Hypothalamus (tissue), 51 donors: ENCODE measurements at places on chromosomes 6 and 20.

DNA sequence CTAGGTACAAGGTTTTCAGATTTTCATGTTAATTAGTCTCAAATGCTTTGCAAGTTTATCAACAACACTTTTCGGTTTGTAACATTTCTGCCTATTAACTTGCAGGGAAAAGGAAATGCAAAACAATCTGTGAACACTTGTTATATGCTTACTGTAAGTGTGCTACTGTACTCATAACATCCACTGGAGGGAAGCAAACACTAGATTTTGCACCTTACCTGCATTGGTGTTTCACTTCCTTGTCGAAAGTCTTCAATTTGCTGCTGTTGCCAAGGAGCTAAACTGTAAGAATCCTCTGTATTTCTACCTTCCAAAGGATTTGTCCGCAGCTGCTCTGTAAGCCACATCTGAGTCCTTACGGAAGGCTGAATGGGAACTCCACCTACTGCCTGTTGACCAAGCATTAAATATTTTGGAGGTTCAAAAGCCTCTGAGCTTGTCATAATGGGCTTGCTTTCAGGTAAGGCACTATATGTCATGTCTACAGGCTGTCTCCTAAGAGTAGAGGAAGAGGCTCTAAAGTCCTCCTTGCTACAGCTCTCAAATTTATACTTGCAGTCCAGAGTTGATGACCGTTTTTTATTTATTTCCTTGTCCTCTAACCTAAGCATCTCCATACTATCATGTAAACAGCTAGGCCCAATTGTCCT, 17.3 kb downstream of the PLN start:
- no peak for DNase-seq

DNA sequence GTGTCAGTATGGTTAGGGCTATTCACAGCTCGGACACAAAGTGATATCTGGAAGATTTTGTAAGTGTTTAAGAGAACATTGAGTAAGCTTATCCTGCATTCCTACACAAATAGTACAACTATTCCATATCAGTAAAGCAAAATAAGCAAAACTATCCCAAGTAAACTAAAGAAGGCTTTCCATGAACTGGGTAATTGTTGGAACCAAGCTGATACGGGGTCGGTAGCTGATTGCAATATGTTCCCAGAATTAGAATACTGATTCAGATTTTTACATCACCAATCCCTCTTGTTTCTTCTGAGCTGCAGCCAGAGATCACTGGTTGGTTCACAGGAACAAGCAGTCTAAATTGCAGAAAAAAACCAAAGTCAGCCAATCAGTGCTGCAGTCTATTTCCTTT, 54.1 kb downstream of the CDS2 start:
- no peak for DNase-seq

- DNase-seq: no peak
Measured at GRCh38 chr6:70841112-70841511, 115.7 kb downstream of the B3GAT2 start.

DNA sequence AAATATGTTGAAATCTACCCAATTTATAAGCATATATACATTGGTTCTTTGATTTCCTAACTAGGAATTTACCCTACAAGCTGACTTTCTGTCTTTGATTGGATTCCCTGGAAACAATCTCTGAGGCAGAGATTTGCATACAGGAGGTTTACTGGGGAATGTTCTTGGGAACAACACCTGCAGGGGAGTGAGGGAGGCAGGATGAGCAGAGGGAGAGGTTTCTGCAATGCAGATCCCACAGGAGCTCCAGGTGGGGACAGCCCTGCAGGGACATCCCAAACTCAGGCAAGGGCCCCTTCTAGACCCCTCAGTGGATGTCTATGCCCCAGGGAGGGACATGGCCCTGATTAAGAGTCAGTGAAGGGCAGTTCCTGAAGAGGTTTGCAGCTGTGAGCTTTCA, 95.2 kb upstream of the CCDC167 start:
- DNase-seq: no peak

DNA sequence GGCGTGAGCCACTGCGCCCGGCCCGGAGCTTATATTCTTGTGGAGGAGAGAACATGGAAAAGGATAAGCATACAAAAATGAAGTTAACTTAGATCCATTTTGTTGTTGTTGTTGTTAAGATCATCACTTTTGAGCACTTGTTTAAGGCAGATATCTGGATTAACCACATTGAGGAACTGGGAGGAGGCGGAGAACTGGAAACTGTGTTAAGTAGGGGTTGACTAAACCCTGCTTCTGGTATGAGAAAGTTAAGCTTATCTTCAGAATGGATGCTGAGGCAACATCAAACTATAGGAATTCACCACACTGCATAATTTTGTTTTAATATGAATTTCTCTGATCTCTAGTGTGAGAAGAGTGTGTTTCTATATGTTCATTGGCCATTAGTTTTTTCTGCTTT, 57.6 kb downstream of the GCNT2 start:
- DNase-seq: no peak

- no peak for DNase-seq
Measured at GRCh38 chr6:5188646-5189045, 72.1 kb downstream of the LYRM4 start.

GRCh38 chr20:46671866-46672542, 17.2 kb downstream of the TP53RK start:
- no peak for DNase-seq

DNA sequence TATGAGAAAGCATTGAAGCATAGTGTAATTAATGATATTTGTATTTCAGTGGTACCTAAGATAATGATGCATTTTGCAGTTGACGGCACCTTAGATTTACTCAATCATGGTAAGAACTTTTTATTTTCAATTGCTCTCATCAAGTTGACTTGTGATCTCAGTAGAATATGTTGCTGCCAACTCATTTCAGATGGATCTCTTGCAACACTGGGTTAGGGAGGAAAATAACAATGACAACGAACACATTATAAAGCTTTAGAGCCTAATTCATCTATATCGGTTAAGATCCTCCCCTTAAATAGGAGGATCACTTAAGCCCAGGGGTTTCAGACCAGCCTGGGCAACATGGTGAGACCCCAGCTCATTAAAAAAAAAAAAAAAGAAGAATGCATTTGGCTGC, 18.0 kb upstream of the TBC1D22B start:
- no peak for DNase-seq

DNA sequence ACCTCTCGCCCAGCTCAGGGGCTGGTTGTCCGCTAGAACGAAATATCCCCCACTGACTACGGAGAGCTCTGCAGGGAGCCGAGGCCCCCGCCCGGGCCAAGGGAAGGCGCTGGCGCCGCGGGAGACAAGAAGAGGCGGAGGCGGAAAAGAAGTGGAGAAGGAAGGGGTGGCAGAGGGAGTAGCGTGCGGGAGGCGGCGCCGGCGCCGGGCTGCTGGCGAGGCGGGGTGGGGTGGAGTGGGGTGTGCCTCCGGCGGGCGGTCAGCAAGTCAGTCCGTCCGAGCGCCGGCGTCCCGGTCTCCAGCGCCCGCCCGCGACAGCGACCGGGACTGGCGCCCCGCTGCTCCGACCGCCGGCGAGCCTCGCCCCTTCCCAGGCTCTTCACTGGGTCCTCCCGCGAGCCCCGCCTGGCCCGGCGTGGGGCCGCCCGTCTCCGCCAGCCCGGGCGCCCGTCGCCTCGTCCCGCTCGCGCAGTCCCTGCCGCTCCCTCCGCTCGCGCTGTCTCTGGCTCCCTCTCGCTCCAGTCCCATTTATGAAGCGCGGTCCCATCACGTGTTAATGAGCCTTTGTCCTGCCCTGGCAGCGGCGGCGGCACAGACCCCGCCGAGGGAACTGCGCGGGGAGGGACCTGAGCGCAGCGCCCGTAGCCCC, at the start of gene CNR1:
TSS of gene CNR1 (minus strand) at position 504 of the 649 bp plus-strand sequence. CDS start 21,073 bp downstream, outside the sequence.
- no peak for DNase-seq

DNA sequence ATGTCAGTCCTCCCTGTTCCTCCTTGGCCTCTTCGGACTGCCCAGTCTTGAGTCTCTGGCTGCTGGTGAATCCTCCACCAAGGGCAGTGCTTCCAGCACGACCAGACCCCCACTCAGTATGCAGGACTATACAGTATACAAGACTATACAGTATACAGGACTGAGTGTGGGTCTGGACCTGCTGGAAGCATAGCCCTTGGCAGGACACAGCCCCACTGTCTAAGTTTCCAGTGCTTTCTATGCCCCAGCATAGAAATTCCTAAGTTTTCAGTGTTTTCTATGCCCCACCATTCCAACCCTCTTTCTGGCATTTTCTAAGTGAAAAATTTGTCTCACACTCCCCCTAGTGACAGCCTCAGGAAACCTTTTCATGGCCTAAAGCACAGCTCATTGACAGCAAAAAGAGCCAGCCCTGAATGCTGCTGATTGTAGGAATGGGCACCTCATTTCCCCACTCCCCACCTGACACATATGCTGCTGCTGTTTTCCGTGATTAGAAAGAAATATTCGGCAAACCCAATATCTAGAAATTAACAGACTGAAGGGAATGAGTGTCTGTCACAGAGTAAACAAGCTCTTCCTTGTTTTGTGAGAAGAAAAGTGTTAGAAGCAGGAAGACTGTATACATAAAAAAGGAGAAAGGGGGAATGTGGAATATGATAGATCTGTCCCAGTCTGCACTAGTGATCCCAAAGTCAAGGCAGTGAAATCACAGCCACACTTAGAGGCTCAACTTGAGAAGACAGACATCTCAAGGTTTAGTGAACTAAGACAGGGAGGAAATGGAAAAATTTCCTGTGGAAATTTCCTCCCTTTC, 206.9 kb downstream of the IBTK start:
- DNase-seq: peak; percentile 24

GRCh38 chr6:99550046-99550748, 18.3 kb downstream of the CCNC start:
- no peak for DNase-seq

GRCh38 chr6:139395891-139396301, 21.4 kb upstream of the CITED2 start:
- DNase-seq: no peak

DNA sequence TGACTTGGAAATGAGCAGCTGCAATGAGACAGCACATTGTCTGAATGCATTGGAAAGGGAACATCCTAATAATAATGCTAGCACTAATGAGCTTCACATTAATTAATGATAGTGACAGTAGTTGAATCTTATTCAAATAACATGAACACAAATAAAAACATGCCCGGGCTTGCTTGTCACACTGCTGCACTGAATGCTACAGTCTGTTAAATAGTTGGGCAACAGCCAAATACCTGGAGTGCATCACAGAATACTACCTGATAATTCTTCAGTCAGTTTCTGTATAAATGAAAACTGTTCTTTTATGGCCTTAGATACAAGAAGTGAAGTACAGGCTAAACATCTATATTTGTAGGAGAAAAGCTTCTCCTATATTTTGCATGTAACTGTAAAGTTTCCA, 458.7 kb downstream of the RNF144B start:
- no peak for DNase-seq

- no peak for DNase-seq
Measured at GRCh38 chr6:13923527-13924145, 1.1 kb upstream of the RNF182 start.

GRCh38 chr6:170388113-170388512, 81.6 kb downstream of the FAM120B start:
- DNase-seq: no peak

DNA sequence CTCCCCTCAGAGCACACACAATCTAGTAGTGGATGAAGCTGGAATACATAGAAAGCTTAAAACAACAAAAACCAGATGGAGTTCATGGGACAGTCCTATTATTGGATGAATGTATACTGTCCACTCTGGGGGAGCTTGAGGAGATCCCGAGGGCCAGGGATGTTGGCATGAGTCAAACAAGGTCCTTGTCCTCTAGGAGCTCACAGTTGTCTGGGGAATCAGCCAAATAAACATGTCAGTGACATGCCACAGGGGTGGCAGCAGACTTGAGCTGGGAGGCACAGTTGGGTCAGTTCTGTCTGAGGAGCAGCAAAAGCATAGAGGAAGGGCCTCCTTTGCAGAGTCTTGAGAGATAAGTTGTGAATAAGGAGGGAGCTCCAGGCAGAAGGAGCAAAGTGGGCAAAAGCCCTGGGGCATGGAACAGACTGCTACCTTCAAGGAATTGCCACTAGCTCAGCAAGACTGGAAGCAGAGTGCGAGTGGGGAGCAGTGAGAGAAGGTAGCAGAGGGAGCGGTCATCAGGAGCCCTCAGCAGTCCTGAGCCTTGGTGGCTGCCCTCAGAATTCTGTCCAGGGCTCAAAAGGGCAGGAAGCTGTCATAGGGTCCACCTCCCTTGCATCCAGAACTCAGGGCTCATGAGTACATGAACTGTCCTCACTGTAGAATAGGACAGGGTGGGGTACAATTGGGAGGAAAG, 22.1 kb downstream of the L3MBTL1 start:
- DNase-seq: no peak

- no peak for DNase-seq
Measured at GRCh38 chr20:58570204-58570859, 55.1 kb upstream of the APCDD1L start.

DNA sequence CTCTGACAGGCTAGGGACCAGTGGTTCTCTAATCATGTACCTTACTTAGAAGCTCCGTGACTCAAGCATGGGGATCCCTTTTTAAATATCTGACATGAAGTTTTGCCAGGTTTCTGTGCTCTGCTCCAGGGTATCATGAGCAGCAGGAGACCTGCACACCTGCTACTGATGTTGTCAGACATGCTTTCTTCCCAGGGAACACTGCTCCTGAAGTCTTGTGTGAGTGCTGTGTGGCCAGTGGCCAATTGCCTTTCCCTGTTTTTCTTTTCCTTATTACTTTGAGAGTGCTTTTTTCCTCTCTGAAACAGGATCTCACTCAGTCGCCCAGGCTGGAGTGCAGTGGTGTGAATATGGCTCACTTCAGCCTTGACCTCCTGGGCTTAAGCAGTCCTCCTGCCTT, 26.4 kb downstream of the SLX4IP start:
- DNase-seq: no peak

- DNase-seq: no peak
Measured at GRCh38 chr20:57399587-57400155, 8.5 kb downstream of the RBM38 start.

GRCh38 chr6:439641-440167, 48.2 kb downstream of the IRF4 start:
- DNase-seq: no peak

DNA sequence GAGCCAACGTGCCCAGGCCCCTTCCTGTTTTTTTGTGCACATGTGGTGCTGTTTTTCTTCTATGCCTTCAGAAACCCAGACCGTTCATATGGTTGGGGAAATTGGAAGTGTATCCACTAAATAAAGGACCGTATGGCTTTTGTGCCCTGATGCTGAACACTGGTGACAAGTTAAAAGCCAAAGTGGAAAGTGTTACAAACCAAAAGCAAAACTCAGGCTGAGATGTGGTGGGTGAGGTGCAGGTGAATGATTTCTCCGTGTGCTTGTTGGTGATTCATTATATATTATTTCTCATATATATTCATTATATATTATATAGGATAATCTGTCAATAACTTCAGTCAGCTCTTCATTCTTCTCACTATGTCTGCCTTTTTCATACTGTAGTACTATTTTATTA, 148.6 kb downstream of the SOBP start:
- no peak for DNase-seq
